ENCODE measurements at places on chromosomes 5 and 9. TPM values are rescaled to one million over a fixed set of nuclear protein-coding genes. Genes with fewer than 3 reads are reported as not detected.

Gene KCNMB1
- total RNA-seq: not detected

Gene PPP2R2B
- 1.5 TPM for total RNA-seq

Gene PCDHGA2
- 4.5 TPM for total RNA-seq

Gene IFNB1
- 0.17 TPM for total RNA-seq

Gene RGS7BP
- 0.51 TPM for total RNA-seq

Gene PLPP7
- 8.2 TPM for total RNA-seq

Gene MYO10
- 95.5 TPM for total RNA-seq

Gene TMOD1
- 2.6 TPM for total RNA-seq

Gene SPATA6L
- 1.2 TPM for total RNA-seq

Gene CD72
- 1.0 TPM for total RNA-seq

Gene SPATA31D1
- not detected for total RNA-seq

Gene CXCL14
- total RNA-seq: 0.26 TPM

Gene TBCA
- 175 TPM for total RNA-seq

Gene SPINK13
- total RNA-seq: not detected

Gene BOD1
- 93.7 TPM for total RNA-seq

Gene NCS1
- total RNA-seq: 52.0 TPM

Gene BTNL8
- not detected for total RNA-seq

Gene OR1Q1
- not detected for total RNA-seq

Gene ARHGEF37
- total RNA-seq: 5.3 TPM

Gene ALDH1B1
- 13.9 TPM for total RNA-seq

Gene NR4A3
- 5.6 TPM for total RNA-seq

Gene ADAMTSL1
- 27.9 TPM for total RNA-seq

Gene MYMK
- total RNA-seq: not detected

Gene EPB41L4B
- total RNA-seq: 1.5 TPM

Gene ZDHHC11B
- under 0.01 TPM for total RNA-seq

Gene PCDH12
- under 0.01 TPM for total RNA-seq

Gene STKLD1
- 0.99 TPM for total RNA-seq

Gene THBS4
- total RNA-seq: 1.5 TPM

Gene SET
- total RNA-seq: 503 TPM
